ENCODE measurements at places on chromosomes 2 and 18.
A peak's percentile ranks its signal among the peaks of the same experiment; 100 is the strongest.

DNA sequence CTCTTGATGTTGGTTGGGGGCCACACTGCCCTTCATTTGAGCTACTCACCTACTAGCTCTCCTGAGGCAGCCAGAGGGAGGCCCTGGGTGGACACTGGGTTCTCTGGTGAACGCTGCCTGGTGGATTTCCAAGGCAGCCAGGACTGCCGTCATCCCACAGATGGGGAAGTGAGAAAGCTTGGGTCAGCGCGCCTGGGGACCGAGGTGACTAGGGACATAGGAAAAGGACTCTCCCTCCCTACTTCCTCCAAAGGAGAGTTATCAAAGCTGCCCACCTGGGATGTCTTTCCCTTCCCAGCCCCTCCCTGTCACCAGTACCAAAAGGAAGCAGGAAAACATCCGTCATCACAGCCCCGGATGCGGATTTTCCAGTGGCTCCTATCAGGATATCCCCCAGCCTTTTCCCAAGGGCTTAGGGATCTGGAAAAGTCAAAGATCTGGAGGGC, 3.8 kb upstream of the SEMA4C start:
- no peak for DNase-seq

DNA sequence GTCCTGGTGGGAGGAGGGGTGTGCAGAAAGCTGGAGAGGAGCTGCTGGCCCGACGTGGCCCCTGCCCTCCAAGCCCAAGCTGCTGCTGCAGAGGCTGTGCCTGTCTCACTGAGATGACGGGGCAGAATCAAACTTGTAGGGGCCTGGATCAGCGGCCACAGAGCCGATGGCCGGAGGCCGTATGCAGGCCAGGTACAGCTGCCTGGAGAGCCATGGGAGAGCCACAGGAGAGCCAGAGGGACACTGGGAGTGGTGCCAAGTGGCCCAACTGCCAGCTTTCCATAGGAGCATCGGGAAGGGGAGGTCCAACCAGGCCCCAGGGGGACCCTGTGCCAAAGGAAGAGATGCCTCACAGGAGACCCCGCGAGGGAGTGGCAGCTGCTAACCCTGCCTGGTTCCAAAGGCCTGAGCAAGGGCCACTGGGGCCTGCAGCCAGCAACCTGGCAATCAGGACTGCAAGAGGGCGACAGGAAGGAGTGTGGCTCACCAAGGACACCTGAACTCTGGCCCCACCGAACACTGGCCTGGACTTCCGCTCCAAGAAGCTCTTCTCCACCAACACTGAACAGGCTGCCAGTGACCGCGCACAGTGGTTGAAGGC, 70.7 kb downstream of the HDAC4 start:
- DNase-seq = no peak

- DNase-seq = no peak
These were observed 51.6 kb downstream of the SPP2 start for GRCh38 chr2:234102112-234102511.

GRCh38 chr2:225040856-225041206, 1.4 kb downstream of the DOCK10 start:
- peak; percentile 52 for DNase-seq

- no peak for DNase-seq
These were observed 43.4 kb downstream of the FEZ2 start for GRCh38 chr2:36554531-36554930.

- DNase-seq = no peak
These were observed 230.0 kb downstream of the ACTR3 start for GRCh38 chr2:114119862-114120261.

DNA sequence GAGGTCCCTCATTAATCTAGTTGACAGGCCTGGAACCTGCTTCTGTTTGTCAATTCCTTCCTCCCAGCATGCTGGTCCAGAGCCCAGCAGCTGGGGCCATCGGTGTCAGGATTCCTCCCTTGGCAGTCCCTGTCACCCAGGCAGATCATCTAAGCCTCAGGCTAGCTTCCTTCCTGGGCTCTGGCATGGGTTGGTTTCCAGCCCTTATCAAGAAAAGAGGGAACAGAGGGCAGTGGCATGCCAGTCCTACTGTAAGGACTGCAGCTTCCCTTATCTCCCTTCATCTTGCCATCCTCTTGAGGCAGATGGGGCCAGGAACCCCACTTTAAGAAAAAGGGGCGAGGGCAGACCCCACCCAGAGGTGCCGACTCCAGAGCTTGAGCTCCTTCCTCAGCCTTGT, 10.9 kb upstream of the KCNK3 start:
- no peak for DNase-seq

DNA sequence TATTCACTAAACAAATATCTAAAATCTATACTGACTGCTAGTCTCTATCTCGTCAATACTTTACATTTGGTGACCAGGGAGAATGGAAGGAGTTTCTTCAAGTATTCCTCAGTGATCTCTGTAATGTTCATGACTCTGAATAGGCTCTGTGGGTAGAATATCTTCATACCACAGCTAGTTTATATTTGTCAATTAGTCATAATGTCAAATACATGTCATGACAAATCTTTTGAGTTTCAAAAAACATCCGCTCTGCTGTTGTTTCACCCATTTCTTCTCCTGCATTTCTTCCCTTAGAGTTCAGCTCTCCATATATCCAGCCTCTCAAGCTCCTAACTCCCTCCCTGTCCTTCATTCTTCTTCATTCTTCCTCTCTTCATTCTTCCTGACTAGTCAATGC, 206.5 kb upstream of the FANCL start:
- DNase-seq = no peak

GRCh38 chr2:191970867-191971266, 124.0 kb upstream of the CAVIN2 start:
- DNase-seq = no peak

DNA sequence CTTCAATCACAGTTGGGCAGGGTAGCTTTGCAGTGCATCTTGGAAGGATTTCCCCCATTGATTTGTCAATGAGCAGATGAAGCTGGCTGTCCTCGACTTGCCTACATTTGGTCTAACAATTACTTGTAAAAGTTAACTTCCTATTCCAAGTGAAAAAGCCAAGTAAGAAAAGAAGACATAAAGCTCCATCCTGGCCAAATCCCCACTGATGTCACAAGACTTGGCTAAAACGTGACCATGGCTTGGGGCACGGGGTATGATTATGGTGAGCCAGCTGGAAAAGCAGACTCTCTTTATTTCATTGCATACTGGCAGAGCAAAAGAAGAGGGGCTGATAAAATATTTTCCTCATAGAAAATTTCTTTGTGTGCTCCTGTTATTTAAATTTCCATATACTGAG, 25.4 kb upstream of the PID1 start:
- no peak for DNase-seq

- no peak for DNase-seq
These were observed 198.0 kb downstream of the NBAS start for GRCh38 chr2:15363142-15363541.

DNA sequence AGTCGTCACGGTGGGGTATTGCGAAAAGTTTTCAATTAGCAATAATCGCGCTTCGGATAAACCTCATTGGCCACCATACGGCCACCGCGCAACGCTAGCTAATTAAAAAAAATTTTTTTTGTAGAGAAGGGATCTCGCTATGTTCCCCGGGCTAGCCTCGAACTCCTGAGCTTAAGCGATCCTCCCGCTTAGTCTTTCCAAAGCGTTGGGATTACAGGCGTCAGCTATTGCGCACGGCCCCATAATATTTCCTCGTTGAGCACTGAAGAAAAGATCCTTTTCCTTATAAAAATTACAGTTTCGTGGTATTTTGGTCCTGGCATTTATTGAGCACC, 759 bp upstream of the ACTR1B start:
- no peak for DNase-seq

DNA sequence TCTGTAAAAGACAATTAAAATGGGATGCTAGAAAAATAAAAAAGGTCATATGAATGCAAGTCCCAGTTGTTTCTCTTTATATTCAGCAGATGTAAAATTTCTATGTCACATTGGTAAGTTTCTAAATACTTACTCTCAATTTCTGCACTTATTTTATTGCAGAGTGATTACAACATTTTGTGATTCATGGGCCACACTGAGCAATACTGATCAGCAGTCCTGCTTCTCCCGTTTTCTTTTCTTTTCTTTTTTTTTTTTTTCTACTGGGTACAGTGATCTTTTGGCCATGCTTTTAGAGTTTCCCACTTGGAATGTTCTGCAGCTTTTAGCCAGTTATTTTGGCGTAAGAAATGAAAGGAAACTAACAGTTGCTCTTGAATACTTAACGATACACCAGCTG, 38.8 kb downstream of the LIMS1 start:
- DNase-seq = no peak

- peak; percentile 73 for DNase-seq
These were observed 63.6 kb upstream of the FZD5 start for GRCh38 chr2:207833251-207833751.

DNA sequence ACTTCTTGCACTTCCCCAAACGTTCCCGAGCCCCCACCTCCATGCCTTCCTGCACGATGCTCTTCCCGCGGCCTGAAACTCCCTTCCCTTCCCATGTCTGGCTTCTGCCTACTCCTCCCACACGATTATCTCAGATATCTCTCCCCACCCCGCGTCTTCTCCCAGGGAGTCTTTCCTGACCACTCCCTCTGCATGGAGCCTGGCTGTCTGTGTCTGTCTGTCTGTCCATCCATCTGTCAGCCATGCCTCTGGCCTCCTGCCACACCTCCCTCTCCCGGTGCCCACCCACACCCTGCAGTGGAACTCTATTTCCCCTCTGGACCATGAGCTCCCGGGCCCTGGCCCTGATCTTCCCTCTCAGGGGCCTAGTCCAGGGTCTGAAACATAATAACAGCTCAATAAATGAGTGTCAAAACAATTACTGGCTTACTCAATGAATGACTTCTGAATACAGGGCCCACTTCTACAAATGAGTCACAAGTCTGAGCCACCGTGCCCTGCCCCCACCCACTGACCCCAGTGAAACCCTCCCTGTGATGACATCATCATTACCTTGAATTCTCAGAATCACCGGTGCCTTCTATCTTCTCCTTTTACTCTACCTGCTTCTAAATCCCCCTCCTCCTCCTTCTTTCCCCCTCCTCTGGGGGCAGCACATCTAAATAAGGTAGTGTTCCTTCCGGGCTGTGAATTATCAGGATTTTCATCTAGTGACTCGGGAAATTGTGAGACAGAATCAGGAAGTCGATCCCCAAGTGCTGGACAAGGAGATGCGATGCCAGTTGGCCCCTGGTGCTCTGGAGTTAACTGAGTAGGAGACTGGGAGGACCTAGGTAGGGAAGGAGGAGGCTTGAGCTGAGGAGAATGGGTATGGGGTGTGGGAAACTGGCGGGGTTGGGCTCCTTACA, 46.1 kb upstream of the PLB1 start:
- peak; percentile 93 for DNase-seq

DNA sequence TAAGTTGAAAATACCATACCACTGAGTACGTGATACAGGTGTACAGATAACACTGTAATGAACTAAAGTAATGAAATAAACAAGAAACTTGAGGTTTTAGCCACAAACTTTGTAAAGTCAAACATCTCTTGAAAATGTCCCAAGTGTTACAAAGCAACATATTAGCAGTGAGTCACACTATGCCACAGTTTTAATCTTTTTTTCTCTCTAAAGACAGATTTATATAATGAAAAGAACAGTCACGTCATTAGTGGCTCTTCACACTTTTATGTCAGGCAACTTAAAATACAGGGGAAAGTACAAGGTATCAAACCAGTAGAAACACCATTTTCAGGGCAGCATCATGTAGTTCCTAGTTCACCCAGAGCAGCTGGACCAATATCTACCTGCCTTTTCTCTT, 42.1 kb downstream of the RAPH1 start:
- peak; percentile 9 for DNase-seq

Data from activated CD4-positive, alpha-beta T cell treated with anti-CD3 and anti-CD28 coated beads, Interleukin-2, Interleukin-4, amounts not matched to agents 100 ng/mL and 50 ng/mL, durations not matched to agents 16 hours and 8 hours (primary cell).